ENCODE measurements at places on chromosomes 7 and 10.

GRCh38 chr7:83419013-83419412 is 229.9 kb downstream of the SEMA3E start:
- no peak for DNase-seq

- no peak for DNase-seq
Observed at GRCh38 chr7:32893207-32893524, 1.6 kb upstream of the KBTBD2 start.

GRCh38 chr10:33132626-33133025 is 174.6 kb upstream of the ITGB1 start:
- DNase-seq, result no peak

GRCh38 chr7:144024213-144024612 is 24.1 kb downstream of the OR6B1 start:
- no peak for DNase-seq

- no peak for DNase-seq
Observed at GRCh38 chr7:33596686-33597085, 308.7 kb upstream of the BMPER start.

- no peak for DNase-seq
Observed at GRCh38 chr10:20406281-20407104, 490.6 kb downstream of the NEBL start.

- no peak for DNase-seq
Observed at GRCh38 chr10:51462076-51462779, 237.2 kb downstream of the CSTF2T start.

DNA sequence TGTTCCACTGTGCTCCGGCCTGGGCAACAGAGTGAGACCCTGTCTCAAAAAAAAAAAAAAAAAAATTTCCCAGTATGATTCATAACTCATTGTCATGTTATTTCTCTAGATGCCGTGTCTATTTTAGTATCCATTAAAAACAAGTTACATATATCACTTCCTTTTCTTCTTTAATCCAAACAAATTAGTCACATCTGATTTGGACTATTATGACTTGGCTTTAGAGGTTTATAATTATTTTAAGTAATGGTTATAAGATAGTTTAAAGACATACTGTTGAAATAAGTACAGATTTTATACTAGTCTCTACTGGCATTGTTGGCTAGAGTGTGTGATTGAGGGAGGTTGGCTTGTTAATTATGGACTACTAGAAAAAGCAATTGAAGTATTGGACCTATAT is 53.3 kb downstream of the ZMYND11 start:
- no peak for DNase-seq

DNA sequence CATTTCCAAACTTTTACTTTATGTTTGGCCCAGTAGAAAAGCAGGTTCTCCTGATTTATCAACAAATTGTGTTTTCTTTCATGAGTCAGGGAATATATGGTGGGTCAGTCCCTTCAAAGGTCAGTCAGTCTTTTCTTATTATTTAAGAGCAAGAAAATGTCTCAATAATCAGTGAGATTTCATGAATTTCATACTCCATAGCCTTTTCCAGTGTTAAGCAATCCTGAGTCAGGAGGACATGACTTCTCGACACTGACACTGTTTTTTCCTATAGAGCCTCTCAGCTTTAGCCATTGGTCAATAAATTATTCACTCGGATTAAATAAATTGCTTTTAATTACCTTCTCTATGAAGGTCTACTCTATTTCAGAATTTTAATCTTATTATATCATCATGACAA is 334.5 kb downstream of the SORCS1 start:
- DNase-seq, result no peak

- DNase-seq, result no peak
Observed at GRCh38 chr7:144936314-144936713, 100.5 kb upstream of the TPK1 start.

DNA sequence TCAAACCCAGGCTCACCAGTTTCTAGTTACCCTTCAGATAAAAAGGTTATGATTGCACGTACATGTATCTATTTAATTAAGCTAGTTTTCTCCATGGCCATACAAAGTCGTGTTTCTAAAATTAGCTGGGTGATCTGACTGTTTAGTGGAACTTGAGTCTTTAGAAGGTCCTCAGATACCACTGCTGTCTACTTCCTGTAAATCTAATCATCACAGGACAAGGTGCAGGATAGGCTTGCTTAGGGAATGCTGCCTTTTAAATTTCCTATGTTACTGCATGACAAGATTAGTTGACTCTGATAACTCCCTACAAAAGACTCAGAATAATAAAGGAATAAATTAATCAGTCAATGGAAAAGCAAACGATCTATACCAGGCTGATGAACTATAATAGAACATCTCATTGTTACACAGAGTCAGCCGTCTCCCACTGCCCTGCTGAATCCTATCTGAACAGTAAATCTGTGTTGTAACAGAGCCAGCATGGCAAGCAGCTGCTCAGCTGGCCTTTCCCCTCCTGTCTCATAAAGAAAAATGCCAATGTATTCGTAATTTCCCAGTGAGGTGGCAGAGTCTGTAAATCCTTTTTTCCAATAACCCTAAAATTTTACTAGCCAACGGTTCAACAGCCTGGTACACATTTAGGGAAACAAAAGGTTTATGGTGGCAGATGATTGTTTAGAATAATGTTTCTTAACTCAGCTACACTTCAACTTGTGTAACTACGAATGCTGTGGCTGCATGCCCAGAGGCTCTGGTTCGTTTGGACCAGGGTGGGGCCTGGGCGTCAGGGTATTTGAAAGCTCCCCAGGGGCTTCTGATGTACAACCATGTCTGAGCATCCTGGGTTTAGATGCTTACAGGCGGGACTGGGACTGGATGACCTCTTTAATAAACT is 318.0 kb downstream of the PAXIP1 start:
- no peak for DNase-seq

DNA sequence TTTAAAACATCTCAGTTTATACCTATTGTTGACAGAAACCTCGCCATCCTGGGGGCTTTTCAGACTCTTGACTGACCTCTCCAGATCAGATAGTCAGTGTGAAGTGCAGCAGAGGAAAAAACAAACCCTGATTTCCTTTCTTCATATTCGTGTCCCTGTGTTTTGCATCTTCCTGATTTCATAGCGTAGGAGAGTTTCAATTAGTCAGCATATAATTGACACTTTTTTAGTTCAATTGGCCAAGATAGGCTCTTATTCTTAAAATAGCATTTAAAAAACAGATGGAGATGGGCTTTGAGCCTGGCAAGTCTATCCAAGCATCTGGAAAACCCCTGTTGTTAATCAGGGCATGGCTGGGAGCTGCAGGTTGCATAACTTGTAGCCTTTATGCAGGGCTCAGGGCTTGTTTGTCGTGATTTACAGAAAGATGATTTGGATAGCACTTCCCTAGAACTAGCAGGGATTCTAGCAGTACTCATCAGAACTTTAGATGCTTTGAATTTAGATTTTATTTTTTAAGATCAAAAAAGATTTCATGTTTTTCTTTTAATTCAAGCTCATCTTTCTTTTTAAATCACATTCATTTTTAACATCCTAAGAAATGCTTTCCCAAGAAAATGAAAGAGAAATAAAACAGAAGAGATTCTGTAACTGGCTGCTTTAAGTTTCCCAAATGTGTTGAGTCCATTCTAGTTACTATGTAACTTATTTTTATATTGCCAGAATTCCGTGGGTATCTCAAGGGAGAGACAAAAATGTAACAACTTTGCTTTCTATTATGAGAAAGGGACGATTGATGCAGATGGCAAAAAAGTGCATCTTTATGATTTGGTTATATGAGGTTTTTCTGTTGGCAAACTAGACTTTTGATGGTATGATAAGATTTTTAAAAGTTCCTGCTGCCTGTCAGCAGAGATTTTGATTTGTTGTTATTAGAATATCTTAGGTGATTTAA is 270.8 kb upstream of the FZD8 start:
- no peak for DNase-seq

DNA sequence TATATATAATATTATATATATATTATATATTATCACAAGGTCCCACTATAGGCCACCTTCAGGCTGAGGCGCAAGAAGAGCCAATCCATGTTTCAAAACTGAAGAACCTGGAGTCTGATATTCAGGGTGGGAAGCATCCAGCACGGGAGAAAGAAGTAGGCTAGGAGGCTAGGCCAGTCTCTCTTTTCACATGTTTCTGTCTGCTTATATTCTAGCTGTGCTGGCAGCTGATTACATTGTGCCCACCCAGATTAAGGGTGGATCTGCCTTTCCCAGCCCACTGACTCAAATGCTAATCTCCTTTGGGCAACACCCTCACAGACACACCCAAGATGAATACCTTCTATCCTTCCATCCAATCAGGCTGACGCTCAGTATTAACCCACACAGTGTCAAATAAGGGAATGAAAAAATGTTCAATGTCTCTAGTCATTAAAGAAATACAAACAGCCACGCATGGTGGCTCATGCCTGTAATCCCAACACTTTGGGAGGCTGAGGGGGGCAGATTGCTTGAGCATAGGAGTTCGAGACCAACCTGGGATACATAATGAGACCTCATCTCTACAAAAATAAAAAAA is 135.4 kb upstream of the PCBD1 start:
- DNase-seq, result no peak

GRCh38 chr7:24793982-24794648 is 36.9 kb upstream of the GSDME start:
- DNase-seq, result no peak

DNA sequence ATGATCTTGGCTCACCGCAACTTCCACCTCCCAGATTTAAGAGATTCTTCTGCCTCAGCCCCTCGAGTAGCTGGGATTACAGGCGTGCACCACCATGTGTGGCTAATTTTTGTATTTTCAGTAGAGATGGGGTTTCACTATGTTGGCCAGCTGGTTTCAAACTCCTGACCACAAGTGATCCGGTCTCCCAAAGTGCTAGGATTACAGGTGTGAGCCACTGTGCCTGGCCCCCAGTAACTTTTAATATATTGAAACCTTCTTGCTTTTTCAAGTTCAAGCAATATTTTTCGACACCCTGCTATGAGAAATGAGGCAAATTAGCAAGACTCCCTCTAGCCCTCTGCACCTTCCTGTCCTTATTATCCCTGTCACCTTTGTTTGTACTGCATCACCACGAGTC is 144.0 kb downstream of the EVX1 start:
- DNase-seq, result no peak

GRCh38 chr10:102777711-102778453 is 34.1 kb downstream of the WBP1L start:
- no peak for DNase-seq

GRCh38 chr7:152571068-152571467 is 104.9 kb downstream of the XRCC2 start:
- no peak for DNase-seq

DNA sequence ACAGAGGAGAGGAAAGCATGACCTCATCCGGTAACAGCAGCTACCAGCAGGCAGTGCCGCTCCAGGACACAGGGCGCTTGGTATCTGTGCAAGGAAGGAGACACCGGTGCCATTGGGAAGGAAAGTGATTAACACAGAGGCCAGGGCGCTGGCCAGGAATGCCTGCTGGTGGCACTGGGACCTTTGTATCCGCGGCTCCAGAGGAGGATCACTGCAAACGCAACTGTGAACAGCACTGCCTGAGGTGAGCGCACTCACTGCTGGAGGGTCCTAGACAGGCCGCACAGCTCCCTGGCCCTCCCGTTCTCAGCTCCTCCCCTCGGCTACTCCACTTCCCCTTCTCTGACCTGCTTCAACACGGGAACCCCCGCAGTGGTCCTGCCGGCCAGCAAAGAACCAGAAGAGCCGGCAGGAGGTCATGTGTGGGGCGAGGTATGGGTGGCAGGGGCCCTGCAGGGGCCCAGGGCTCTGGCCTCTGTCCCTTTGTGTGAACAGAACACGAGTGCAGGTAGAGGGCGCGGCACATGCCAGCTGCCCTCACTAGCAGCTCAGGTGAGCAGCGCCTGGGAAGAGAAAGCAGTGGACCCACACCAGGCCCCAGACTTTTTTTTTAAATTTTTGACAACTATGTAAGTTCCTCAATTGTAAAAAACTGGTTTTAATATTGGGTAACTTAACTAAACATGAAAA is 107.6 kb downstream of the VIPR2 start:
- no peak for DNase-seq

DNA sequence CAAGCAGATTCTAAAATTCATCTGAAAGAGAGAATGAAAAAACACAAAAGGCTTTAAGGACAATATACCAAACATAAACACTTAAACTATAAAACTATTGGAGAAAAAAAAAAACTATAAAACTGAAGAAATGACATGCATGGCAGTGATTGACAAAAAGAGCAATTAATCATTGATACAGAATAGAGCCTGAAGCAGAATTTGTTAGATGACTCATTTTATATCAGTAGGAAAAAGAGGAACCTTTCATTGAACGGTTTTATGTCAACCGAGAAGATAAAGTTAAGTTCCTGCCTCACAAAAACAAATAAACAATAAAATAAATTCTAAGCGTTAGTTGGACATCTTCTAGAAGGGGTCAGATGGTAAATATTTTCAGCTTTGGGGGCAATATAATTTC is 23.3 kb downstream of the NPY start:
- DNase-seq, result no peak

- no peak for DNase-seq
Observed at GRCh38 chr7:128398016-128398840, 11.6 kb downstream of the IMPDH1 start.

DNA sequence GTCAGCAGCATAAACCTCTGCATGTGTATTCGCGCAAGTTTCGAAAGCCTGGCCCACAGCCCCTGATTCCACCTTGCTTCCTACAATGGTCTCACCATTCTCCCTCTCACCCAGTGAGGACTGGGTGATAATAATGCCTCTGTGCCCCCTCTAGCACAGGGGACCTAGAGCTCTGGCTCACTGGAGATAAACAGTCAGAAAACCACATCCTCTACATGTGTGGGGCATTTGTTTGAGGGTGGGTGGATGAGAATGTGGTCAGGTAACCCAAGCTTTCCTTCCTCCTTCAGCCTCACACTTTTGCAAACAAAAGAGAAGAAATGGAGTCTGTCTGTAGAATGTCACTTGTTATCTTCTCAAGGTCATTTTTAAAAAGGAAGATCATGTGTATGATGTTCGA is 373.5 kb downstream of the KCNMA1 start:
- DNase-seq, result no peak

DNA sequence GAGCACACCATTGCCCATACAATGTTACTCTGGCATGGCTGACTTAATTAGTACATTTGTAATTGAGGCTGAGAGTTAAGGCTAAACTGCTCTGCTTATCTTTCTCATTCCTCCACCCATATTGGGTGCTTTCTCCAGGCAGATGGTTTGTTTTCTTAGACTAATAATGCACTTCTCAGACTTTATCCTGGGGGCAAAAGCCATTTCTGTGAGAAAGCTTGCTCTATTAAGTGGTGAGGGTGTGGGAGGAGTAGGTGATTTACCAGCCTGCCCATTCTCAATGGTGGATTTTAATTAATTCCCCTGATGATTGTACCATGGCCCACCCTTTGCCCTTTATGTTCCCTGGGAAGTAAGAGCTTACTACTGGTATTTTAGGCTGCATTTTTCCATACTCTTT is 174.8 kb downstream of the FOXP2 start:
- no peak for DNase-seq

GRCh38 chr7:105611856-105612775 is 30.8 kb upstream of the EFCAB10 start:
- DNase-seq, result no peak

GRCh38 chr7:78172267-78172757 is 373.7 kb downstream of the PHTF2 start:
- DNase-seq, result no peak

- DNase-seq, result no peak
Observed at GRCh38 chr10:11082526-11082925, 64.9 kb downstream of the CELF2 start.

GRCh38 chr7:108181073-108181985 is 51.2 kb upstream of the LAMB4 start:
- DNase-seq, result no peak

GRCh38 chr7:27605283-27605682 is 57.4 kb downstream of the HIBADH start:
- DNase-seq, result no peak
